NCI-H1092 (cell line): ENCODE measurements at places on chromosomes 4 and X.

DNA sequence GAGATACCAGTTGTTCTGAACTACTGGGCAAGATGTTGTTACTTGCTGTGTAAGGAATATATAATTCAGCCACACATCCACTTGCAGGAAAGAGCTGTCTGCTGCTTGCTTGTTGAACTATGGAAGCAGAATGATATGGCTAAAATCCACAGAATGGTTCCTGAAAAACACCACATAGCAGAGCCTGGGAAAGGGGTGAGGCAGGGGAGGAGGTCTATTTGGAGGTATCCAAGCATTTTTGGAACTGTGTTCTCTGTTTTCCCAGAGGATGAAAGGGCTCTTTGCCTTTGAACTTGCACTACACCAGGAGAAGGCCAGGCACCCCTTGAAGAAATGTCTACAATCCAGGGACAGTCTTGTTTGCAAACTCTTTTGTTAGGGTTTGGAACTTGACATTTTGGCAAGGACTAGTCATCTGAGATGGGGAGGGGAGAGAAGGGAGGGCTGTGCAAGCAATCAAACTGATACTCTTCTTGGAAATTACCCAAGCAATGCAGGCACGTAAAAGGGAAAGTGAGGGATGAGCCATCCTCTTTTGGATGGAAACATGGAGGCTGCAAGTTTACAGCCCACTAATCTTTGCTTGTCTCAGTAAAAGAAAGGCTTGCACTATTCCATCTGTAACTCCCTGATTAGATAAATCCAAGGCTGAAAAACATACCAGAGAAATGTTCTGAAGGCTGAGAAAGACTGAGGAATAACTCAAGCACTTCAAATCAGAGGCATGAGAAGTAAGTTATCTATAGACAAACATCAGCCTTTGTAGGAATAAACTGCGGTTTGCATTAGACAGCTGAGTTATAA lies 141.0 kb downstream of the TSPAN5 start:
- no peak for DNase-seq

DNA sequence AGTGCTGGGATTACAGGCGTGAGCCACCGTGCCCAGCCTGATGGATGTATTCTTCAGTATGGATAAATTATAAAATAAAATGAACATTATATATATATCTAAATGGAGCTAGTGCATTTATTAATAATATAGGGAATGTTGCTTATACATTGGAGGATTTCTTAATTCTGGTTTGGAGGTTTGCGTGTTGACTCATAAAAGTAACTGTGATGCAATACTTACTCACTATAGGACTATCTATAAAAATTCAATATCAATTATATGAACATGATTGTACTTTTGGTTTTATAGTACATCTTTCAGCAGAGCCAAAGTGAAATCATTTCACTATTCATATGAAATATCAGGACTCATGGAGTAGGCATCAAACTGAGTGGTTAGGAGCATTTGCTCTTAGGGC lies 3.2 kb upstream of the AREG start:
- no peak for DNase-seq

GRCh38 chrX:115642895-115643530 lies 82.0 kb downstream of the PLS3 start:
- peak; percentile 11 for DNase-seq

GRCh38 chr4:163528653-163529052 lies 34.2 kb downstream of the TMA16 start:
- no peak for DNase-seq
